Panc1 (cell line): ENCODE measurements at places on chromosomes 2 and 18. TPM values are rescaled to one million over a fixed set of nuclear protein-coding genes. Genes with fewer than 3 reads are reported as not detected.
A peak's percentile ranks its signal among the peaks of the same experiment; 100 is the strongest.

DNA sequence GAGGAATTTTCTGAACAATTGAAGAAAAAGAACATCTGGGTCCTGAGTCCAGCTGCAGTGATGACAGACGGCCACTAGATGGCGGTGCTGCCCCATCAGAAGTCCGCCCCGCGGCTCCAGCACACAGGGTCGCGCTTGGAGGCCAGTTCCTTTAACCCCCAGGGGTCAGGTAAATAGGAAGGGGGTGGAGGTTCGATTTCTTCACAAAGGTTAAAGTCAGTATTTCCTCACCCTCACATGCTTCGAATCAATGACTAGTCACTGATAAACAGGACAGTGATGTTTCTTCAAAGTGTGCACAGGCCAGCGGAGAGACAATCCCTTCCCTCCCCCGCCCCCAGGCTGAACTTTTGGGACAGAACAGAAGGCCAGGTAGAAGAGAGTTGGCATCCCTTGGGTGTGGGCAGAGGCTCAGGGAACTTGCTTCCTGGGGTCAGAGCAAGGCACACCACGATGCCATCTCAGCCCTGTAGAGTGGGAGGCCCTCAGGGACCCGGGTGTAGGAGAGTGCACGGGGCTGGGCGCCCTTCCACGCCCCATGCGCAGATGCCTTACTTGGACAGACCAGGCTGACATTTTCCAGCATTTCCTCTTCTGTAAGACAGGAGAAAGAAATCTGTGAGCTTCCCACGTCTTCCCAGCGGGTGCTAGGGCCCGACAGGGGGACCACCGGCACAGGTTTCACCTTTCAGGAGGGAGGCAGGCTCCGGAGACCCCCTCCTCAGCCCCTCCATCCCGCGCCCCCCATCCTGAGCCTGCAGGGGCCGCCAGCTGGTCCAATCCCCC lies 722 bp downstream of the APOB start:
- peak; percentile 18 for DNase-seq

DNA sequence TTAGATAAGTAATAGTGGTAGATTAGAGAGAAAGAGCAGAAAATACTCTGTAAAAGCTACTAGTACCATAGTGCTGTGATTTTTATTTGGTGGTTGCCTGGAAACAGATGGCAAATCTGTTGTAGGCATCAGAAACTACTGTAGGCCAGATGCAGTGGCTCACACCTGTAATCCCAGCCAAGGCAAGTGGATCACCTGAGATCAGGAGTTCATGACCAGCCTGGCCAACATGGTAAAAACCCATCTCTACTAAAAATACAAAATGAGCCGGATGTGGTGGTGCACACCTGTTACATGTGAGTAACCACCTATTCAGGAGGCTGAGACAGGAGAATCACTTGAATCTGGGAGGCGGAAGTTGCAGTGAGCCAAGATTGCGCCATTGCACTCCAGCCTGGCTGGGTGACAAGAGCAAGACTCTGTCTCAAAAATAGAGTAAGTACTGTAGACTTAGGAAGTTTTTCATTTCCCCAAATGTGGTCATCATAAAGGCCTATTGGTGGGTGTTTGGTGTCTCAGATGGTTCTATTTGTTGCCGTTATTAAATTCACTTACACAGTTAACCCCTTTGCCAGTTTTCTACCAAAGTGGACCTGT lies 79.6 kb downstream of the SPTBN1 start:
- DNase-seq, result no peak

DNA sequence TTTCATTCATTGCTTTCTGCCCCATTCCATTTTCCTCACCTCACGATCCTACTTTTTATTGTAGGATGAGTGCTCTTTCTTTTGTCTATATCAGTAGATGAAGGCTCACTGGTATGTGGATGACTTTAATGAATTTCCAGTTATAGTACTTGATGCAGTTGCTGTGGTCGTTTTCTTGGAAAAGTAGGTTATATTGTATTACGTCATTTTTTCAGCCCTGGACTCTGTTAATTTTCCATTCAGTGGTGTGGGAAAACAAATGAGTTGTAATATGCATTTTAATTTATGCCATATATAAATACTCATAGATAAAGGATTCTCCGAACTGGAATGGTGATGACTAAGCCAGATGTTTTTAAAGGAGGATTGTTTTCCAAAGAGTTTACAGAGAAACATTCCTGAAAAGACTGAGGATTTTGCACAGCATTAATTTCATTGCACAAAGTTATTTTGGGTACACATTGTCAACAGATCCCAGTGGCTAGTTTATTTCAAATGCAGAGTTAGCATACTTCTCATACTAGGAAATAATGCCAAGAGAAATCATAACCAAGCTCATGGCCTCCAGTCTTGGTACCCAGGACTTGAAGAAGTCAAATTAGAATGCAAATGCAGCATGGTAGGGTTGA lies 189.7 kb downstream of the PAX3 start:
- no peak for DNase-seq

Gene KCNIP3
- total RNA-seq, result 17.5 TPM
